Left renal pelvis (tissue), 4 donors: ENCODE measurements at places on chromosomes 16 and 17.

DNA sequence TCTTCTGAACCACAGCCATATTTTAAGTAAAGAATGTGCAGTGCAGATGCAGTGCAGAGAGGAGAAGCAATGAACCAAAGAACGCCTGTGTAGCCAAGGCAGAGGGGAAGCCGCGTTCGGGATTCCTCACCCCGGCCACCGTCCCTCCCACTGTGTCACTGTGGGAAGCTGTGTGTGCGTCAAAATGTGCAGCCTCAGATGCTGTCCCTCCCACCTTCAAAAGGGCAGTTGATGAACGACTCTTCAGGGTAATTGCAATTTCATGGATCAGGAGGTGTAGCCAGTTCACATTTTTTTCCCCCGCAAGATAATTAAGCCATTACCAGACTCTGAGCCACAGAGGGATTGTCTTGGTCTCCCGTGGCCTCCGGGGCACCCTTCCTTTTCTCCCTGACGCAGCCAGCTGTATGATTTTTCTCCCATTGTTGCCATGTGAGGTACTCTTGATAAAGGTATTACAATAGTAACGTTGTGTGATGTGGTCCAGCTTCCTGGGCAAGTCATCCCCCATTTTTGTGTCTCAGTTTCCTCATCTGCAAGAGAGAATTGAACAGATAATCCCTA lies 190.0 kb downstream of the FOXL1 start:
- DNase-seq, result no peak

DNA sequence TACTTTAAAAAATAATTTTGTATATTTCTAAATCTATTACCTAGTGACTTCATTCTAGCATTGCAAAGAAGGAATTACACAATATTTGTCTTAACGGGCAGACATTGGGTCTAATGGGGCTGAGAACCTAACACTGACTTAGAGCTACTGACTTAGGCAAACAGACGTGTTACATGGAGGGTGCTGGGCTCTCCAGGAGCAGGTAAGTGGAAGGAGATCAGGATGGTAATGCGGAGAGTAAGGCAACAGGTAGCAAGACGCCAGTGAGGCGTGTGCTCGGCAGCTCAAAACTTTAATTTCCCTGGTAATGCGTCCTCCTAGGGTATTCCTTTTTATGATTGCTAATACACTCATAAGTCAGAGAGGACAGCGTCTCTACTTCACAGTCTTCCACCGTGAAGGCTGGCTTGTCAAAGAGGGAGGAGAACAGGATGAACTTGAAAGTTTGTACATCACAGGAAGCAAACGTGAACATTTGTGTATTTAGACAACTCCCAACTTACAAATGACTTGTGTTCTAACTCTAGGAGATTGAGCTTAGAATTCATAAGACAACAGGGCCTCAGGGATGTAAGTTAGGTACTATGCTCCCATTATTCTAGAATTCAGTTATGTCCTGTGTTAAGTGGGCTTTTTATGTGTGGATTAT lies 4.6 kb downstream of the KRT28 start:
- no peak for DNase-seq

GRCh38 chr17:73787076-73788059 lies 143.1 kb upstream of the SDK2 start:
- DNase-seq, result no peak

DNA sequence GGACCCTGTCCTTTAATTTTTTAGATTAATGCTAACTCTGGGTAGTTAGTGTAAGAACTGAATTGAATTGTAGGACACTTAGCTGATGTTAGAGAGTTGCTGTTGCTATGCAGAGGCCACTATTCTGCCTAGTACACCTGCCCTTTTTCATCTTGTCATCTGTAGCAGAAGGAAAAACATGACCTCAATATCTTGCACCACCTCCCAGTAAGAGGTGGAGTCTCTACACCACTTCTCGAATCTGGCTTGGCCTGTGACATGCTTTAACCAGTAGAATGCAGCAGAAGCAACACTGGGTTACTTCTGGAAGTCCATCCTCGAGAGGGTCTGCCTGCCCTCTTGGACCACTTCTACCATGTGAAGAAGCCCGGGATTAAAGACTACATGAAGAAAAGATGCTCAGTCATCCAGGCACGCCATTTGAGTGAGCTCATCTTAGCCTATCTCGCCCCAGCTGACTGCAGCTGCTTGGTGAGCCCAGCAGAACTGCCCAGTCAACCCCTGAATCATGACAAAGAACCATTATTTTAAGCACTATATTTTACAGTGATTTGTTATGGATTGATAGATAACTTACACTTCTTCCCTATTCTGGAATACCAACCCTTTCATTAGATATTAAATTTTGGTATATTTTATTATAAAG lies 153.5 kb downstream of the MYO1D start:
- no peak for DNase-seq

GRCh38 chr17:2780256-2780655 lies 16.0 kb upstream of the RAP1GAP2 start:
- no peak for DNase-seq

GRCh38 chr17:68320311-68320865 lies 29.1 kb downstream of the ARSG start:
- DNase-seq, result no peak

- DNase-seq, result no peak
Measured at GRCh38 chr16:28492511-28492910, 637 bp upstream of the CLN3 start.

DNA sequence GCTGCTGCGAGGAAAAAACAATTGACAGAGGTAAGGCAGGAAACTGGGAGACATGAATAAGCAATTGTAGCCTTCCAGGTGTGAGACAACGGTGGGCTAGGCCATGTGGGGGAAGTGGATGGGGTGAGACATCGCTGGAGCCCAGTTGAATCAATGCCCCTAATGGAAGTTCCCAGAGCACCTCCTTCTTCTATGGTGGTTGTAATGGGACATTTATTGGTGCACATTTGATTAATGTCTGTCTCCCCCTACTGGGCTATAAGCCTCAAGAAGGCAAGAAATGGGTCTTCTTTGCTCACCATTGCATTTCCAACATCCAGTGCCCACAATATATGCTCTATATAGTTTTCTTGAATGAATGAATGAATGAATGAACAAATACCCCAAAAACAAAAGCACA lies 22.7 kb upstream of the CD300E start:
- DNase-seq, result no peak

DNA sequence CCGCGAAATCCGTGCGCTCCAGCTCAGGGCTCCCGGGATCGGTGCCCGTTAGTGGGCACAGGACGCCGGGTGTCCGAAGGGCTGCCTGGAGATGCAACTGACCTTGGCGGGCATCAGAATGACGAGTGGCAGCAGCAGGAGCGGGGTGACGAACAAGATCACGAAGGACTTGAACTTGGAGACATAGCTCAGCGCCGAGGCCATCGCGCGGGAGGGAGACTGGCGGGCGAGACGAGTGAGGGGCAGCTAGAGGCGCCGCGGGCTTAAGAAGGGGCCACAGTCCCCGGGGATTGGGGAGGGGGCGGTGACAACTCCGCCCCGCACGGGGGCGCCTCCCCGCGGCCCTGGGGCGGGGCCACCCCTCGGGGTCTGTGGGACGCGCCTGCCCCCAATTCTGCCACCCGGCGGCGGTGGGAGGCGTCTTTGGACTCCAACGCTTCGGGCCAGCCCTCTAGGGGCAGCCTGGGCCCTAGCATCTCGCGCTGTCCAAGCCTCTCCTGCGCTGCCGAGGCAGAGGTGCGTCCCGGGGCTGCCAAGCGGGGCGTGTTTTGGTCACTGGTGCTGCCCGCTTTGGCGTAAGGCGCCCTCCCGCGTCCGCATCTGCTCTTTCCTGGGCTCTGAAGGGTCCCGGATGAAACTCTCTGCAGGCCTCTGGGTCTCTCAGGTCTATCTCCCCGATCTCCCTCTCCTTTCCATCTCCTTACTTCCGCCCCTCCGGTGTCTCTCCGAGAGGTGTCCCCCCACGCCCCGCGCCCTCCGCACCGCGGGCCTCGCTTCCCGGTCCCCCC lies at the start of gene SLC13A5:
Gene SLC13A5 (minus strand): TSS at position 240 of the 788 bp plus-strand sequence. CDS start 36 bp downstream, at position 204.
- DNase-seq, result no peak

DNA sequence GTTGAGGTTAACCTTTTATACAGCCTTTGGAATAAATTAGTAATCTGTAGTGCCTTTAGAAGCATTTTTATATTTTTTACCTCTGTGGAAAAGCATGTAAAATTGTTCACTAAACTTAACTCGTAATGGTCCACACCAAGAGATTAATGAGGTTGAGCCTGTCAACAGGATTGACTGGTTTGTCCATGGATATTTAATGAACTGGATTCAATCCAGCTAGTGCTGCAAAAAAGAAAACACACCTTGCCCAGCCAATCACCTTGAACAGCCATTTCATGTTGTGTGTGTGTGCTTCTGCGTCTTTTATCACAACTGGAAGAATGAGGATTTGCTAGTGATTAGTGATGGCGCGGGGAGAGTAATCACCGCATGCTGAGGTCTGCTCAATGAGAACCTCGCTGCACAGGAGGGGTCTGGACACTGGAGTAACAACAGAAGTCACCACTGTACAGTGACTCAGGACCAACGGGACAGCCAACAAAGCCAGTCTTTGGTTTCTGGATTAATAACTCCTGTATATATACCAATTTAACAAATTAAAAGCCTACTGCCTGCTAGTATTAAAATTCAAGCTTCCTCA lies 33.7 kb downstream of the LITAFD start:
- DNase-seq, result no peak

- DNase-seq, result peak; percentile 27
Measured at GRCh38 chr16:9836118-9836736, 346.0 kb downstream of the GRIN2A start.

DNA sequence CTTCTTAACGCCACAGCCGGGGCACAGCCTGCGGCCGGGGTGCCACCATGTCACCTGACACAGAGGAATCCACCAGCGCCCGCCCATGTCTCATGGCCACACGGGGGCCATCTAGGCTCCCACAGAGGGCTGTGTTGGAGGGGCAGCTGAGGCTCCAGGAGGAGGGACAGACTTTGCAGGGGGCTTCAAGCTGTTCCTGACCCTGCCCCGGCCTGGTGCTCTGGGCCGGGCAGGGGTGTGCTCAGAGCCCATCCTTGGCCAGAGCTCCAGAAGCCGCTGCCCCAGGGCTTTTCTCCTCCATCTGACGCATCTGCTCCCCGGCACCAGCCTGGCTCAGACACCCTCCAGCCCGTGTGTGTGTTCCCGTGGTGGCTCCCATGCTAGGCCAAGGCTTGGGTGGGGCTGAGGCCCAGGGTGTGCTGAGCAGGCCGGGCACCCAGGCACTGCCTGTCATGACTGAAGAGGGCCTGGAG lies 7.8 kb upstream of the SLC38A10 start:
- no peak for DNase-seq

DNA sequence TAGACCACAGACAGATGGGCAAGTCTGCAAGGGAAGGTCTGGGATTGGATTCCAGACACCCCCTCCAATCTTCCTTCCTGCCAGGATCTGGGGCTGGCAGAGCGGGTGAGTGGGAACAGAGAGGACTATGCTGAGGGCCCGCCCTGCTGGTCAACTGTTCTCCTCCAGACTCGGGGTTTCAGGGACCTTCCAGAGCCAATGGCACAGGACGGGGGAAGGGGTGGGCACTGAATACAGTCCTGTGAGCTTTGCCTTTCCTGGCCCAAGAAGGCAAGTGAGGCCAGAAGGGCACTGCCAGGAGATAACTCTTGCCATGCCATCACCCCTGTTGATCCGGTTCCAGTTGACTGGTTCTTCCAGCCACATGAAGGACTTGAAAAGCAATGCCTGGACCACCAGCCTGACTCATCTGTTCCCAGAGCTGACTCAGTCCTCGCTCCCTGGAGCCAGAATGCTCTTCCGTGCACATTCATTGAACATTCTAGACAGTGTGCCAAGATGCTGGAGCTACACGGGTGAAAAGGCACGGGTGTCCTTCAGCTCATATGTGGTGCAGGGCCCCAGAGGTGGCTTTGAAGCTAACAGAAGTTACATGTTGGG lies 533 bp upstream of the MEFV start:
- no peak for DNase-seq

- no peak for DNase-seq
Measured at GRCh38 chr17:15397620-15398019, 56.2 kb upstream of the TEKT3 start.

DNA sequence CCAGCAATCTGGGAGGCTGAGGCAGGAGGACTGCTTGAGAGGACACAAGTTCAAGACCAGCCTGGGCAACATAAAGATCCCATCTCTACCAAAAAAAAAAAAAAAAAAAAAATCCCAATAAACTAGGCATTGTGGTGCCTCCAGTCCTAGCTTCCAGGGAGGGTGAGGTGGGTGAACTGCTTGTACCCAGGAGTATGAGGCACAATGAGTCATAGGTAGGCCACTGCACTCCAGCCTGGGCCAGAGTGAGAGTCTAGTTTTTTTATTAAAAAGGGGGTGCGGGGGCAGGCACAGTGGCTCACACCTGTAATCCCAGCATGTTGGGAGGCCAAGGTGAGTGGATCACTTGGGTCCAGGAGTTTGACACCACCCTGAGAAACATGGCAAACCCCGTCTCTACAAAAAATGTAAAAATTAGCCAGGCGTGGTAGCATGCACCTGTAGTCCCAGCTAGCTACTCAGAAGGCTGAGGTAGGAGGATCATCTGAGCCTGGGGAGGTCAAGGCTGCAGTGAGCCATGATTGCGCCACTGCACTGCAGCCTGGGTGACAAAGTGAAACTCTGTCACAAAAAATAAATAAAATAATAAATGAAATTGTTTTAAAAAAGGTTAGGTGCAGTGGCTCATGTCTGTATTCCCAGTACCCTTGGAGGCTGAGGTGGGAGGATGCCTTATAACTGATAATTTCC lies 7.8 kb upstream of the CHST6 start:
- no peak for DNase-seq

DNA sequence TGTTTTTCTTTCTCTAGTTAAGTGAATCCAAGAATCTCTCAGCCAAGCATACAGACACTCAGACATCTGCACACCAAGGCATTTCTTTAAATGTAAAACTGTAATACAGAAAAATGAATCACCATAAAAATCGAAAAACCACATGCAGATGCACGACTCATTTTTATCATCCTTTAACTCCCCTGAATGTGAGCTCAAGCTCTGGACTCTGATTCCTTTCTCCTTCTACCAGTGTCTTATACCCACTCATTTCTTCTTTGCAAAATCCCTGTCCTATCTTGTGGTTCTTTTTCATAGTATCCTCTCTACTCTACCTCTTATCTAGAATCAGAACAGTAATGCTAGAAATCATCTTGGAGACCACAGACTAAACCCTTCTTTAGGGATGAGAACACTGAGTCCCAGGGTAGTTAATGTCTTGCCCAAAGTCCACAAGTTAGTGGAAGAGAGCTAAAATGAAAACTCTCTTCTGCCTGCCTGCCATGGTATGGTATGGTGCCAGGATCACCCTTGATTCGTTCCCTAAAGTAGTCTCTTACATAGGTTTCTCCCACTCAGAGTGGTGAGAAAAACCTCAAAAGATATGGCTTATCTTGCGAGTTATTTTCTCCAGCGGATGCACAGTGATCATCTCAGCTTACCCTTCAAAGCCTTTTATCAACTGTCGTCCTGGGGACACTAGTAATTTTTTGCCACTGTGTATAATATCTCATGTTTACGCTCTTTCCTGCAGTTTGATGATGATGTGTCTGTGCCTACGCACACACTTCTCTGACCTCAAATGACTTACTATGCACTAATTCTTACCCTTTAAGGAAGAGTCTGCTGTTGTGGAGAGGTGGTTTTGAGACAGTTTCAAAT lies 30.2 kb downstream of the BRD7 start:
- no peak for DNase-seq
